ENCODE measurements at places on chromosomes 4 and X.
A peak's percentile ranks its signal among the peaks of the same experiment; 100 is the strongest.

GRCh38 chr4:113958766-113959538 is 20.5 kb downstream of the ARSJ start:
- DNase-seq = no peak

DNA sequence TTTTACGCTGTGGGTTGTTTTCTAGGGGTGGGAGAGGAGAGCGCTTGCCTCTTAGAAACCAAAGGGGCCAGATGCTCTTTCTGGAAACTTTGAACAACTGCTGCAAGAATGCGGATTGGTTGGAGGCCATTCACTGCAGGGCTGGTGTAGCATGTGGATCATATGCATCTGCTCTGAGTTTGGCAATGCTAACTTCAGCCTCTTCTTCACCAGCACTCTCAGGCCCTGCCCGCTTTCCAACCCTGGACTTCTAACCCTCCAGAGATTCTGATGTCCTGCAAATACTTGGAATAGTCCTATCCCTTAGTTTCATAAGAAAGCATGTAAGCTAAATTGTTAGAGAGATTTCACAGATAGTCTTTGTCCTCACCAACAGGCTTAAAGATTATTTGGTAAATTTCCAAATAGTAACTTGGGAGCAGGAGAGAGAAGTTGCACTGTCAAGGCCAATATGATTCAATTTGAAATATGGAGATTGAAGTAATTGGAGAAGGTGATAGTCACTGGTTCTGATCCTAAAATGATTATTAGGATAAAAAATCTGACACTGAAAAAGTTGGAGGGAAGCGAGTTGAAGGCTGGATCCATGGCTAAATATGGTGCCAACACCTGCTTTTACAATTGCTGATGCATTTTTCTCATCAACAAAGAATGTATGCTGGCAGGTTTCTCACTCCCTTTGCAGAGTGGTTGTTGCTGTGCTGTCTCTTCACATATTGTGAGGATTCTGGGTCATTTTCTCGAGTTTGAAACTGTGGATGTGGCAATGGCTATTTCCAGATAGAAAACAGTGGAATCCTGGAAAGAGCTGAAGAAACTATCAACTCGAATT is 210.4 kb downstream of the PTTG2 start:
- DNase-seq = no peak

GRCh38 chr4:10203851-10204250 is 87.3 kb upstream of the WDR1 start:
- peak; percentile 0 for DNase-seq

DNA sequence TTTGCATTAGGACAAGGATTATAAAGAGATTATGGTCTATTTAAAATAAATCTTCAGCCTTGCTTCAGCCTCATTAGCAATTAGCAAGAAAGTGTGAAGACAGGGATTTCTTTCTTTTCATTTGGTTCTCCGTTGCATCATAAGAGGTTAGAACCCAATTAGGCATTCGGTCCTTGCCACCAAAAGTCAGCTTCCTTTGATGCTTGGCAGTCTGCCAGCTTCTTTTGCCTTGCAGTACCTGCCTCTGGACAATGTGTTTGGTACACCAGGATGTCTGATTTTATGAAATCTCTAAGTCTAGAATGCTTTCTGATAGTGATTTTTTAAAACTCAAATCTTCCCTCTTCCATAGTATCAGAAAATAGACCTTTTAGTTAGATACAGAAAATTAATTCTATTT is 12.4 kb downstream of the SMIM20 start:
- no peak for DNase-seq

GRCh38 chrX:48702032-48702431 is 5.5 kb downstream of the SUV39H1 start:
- DNase-seq = no peak

All from GM20000 (cell line).